ENCODE measurements at places on chromosomes 3 and 15.

DNA sequence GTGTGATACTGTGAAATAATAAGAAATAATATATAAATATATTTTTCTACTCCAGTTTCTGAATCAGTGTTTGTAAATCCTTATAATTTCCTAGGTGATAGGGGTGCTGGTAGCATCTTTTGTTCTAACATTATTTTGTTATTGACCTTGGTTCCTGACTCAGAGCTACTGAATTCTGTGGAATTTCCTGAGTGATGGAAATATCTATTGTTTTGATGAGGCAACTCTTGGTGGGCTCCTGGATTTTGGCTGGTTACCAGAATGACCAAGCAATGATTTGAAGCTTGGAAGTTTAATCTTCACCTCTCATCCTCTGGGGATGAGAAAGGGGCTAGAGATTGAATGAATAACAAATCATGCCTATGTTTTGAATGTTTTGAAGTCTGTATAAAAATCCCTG is 377.3 kb downstream of the LPP start:
- no peak for DNase-seq

DNA sequence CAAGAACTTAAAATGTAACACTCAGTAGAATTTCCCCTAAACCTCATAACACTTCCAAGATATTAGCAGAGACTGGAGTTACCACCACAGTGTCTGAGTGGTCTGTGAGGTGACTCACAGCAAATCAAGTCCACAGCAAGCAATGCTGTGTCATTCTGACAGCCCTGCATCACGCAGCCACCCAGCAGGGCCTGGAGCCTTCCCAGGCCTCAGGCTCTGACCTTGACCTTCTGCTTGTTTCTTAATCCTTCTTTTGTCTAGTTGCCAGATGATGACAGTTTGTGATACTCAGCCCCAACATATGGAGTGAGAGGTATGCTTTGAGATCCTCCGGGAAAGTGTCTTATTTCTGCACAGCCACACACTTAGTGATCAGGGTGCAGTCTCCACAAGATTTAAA is 82.5 kb downstream of the TOP2B start:
- no peak for DNase-seq

DNA sequence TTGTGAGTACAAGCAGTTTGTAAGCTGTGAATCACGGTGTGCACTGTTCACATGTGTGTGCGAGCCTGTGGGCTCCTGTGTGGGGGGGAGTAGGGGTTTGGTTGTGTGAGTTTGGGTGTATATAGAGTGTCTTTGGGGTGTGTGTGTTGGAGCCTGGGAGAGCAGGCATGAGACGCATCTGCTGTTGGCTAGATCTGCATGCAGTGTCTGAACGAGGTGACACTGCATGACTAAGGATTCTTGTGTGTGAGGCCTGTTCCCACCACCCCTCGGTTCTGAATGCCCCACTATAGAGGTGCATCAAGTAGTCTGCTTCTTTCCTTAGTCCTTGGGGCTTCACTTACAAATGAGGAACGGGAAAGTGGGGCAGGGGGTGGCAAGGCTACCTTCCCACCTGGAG is 68.4 kb downstream of the MAGEF1 start:
- DNase-seq = no peak

- no peak for DNase-seq
These were observed 156.2 kb upstream of the UMPS start for GRCh38 chr3:124574012-124574411.

DNA sequence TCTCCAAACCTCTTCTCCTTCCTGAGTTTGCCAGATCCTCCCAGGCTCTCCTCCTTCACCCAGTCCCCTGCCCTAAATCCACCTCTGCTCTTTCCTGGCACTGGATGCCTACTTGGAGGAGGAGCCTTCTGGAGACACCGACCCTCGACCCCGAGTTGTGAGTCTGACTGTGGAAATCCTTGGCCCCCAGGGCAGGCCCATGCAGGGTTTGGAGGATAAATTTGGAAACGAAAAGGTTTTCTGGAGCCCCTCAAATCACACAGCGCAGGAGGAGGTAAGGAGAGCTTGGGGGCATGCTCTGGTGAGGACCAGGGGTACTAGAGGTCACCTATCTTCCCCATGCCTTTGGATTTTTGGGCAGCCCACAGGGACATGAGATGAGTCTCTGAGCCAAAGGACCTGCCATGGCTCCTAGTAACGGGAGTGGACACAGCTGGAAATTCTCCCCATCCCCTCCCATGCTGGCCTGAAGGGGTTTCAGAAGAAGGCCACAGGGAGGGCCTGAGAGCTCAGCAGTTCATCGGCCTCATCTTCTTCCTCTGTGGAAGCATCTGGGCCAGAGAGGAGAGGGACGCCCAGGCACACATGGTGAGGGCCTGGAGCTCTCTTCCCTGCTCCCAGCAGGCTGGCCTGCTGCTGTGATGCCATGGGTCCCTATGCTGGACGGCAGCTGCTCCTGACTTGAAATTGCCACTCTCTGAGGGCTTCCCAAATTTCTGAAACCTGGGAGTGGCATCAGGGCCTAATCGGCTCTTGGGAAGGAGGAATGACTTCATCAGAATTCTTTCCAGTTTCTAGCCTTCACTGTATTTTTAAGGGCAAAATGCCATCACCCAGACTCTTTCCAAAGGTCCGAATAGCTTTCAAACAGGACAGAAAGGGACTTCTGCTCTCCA is 68.6 kb upstream of the ITGA11 start:
- DNase-seq = no peak

GRCh38 chr3:183247011-183247589 is 6.0 kb upstream of the B3GNT5 start:
- no peak for DNase-seq

GRCh38 chr3:8201886-8202285 is 299.7 kb upstream of the LMCD1 start:
- no peak for DNase-seq

- DNase-seq = peak; percentile 23
These were observed 1.7 kb downstream of the P2RY13 start for GRCh38 chr3:151327571-151328198.

DNA sequence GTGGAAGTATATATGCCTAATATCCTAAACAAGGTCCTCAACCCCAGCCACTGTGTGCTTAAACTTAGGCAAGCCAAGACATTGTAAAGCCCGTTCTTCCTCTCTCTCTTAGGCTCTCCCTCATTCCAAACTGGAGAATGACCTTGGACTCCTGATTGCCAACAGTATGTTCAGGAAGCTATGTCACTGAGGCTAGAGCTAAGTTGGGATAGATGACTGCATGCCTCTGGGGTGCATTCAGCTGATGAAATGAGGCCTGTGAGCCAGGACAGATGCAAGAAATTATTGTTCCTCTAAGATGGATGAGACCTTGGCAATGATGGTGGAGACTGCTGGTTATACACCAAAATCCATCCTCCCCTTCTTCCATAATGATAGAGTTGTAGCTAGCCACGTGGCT is 27.9 kb upstream of the TBC1D21 start:
- no peak for DNase-seq

DNA sequence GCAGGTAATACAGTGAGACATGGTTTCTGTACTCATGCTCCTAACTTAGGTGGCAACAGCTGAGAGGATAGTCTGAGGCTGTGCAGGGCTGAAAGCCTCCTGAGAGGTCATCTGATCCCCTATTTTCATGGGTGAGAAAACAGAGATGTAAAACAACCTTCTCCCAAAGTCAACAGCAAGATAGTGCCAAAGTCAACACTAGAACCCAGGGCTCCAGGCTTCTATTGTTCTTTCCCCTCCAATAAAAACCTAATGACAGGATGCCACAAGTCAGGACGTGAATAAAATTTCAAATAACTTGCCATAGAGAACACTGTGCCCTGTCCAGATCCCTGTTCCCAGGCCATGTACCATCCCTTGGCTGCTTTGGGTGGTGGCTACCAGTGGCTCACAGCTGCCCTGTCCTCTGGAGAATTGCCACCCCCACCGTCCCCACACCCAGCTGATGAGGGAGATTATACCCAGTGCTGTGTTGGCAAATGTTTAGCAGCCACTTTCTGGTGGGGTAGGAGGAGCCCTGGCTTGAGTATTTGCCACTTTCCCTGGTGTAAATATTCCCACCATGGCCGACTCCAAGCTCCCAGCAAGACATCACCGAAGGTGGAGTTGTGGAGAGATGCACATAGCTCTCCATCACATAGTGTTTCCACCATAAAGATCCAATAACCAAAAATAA is 54.8 kb downstream of the SRGAP3 start:
- no peak for DNase-seq

DNA sequence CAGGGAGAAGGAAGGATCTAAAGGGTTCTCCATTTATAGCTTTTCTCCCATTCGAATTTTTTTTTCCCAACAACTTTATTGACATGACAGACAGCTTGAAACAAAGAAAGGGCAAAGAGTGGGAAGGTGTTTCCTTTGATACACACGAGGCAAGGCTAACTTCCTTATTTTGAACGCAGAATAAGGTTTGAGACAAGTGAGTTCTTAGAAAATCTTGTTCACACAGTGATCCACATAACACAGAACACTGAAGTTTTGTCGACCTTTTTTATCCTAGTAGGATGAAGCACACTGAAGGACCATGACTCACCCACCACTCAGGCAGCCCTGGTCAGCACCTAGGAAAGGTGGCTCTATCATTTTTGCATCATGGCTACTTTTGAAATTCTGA is 425.8 kb upstream of the MDFIC2 start:
- no peak for DNase-seq

GRCh38 chr3:141402476-141403171 is 34.3 kb downstream of the ZBTB38 start:
- DNase-seq = peak; percentile 71

GRCh38 chr15:34890424-34890823 is 79.1 kb downstream of the AQR start:
- no peak for DNase-seq

DNA sequence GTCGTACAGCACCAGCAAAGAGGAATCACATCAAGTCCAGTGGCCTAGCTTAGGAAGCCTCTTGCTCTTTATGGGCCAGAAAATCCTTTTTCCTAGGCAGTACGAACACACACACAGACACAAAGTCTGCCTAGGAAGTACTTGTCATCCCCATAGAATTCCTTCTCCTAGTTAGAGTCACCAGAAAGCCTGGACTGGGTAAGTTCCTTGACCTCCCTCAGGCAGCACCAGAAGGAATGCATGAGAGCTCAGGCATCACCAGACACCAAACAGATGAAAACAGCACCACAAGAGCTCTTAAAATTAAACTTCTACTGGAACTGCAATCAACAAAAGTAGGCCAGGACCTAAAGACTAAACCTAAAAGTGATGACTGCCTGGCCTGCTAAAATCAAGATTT is 192.9 kb upstream of the CCDC54 start:
- no peak for DNase-seq

Measured in iPS-NIHi11 (cell line).